T-helper 2 cell (primary cell): ENCODE measurements at places on chromosomes 3 and 15.

GRCh38 chr3:98912448-98912847 is 11.0 kb upstream of the DCBLD2 start:
- DNase-seq: no peak

DNA sequence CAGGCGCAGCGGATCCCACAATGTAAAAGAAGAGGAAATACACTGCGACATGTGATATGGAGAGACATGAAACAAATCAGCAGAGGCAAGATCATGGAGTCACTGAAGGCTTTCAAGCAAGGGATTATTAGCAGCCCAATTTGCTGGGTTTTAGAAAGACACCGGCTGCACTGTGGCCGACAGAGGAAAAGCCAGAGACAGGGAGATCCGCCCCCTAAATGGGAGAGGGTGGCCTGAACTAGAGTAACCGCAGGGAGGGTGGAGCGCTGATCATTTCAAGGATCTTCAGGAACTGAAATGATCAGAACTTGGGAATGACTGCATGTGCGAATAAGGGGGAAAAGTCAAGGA is 612 bp upstream of the C15orf40 start:
- DNase-seq: no peak

- DNase-seq: no peak
These were observed 37.1 kb downstream of the IL17RD start for GRCh38 chr3:57127891-57128518.

DNA sequence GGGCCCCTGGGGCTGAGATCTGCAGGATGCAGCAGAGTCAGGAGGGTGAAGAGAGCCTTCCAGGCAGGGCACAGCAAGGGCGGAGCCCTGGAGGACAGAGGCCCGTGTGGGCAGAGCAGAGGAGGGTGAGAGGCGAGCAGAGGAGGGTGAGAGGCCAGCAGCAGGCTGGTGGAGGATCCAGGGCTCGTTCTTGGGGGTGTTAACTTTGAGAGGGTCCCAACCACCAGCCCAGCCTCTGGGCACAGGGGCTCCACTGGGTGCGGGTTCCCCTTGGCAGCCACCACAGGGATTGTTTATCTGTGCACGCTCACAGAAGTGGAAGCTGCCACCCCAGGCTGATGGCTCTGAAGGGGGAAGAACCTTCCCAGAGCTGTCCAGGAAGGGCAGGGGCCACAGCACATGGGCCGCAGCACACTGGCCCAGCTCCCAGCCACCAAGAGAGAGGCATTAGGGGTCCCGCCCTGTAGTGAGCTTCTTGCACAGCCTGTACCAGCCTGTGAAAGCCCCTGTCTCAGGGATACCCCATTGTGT is 9.3 kb upstream of the PLXND1 start:
- DNase-seq: no peak

DNA sequence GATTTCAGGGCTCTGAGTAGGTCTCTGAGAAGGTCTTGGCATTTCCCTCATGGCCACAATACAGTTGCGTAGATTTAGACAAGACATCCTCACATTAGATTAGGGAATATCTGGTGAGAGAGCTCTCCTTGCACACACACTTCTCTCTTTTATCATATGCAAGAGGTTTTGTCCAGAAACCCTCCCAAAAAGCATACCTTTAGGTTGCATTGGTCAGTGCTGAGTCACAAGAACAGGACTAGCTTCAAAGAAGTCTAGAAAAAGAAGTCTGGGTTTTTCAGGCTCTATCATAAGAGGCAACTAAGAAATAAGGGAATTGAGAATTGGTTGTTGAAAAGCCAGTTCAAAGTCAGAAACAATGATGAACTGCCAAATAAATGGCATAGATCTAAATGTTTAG is 40.1 kb upstream of the MITF start:
- no peak for DNase-seq

GRCh38 chr3:13013566-13013965 is 59.7 kb downstream of the IQSEC1 start:
- no peak for DNase-seq

- DNase-seq: no peak
These were observed 4.2 kb upstream of the EFCAB12 start for GRCh38 chr3:129432671-129433070.

DNA sequence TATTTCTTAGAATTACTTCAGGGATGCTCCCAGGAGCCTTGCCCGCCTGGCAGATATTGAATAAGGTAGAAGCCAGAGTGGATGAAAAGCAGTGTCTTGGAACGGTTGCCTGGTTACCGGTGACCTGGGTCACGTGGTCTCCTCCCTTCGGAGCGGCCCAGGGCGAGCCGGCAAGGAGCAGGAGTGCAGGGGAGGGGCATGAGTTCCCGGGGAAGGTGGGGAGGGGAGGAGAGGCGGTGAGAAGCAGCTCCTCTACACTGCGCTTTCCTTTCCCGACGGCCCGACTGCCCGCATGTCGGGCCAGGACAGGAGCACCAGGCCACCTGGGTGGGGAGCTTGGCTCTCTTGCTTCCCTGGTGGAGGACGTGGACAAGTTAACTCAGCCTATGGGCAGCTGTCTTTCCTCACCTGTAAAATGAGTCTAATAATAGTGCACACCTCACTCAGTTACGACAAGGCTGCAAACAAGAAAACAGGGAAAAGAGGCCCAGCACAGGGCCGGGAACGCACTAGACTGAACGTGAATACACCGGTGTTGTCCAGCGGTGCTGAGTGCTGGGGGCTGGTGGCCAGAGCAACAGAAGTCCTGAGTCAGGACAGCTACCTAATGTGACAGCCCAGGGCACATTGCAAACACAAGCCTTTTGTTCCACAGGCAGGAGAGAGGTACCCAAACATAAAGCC is 198.3 kb downstream of the ADAMTS9 start:
- DNase-seq: no peak

DNA sequence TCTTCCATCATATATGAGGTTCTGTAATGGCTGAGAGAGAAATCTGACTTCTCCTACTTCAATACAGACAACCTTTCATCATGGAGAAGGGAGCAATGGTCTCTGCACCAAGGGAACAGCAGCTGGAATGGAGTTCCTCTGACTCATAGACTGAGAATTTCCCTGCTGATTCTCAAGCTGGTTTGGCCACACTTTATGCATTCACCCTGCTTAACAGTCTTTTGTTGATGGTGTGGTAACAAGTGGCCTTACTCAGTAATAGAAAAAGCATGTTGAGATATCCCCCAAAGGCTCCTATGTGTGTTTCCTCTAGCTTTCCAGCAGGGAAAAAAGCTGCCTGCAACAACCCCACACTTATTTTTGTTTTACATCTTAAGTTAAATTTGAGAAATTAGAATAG is 138.1 kb downstream of the GREM1 start:
- no peak for DNase-seq

DNA sequence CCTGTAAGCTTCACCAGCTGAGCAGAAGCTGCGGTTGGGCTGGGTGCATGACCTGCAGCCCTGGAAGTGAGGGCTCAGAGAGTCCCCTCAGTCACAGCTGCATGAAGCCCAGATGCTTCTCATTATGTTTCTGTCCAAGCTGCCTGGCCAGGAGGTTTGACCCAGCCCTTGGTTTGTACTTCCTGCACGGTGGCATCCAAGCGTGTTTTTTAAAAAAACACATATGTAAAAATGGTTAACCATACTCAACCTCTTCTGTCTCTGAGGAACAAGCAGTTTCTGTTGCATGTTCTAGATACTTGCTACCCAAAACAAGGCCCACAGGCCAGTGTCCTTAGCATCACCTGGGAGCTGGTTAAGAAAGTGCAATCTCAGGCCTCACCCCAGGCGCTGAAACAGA is 76.0 kb upstream of the ATP10A start:
- DNase-seq: no peak

GRCh38 chr3:154684021-154684420 is 254.0 kb upstream of the GPR149 start:
- no peak for DNase-seq

- no peak for DNase-seq
These were observed 101.2 kb upstream of the TP63 start for GRCh38 chr3:189529889-189530471.

DNA sequence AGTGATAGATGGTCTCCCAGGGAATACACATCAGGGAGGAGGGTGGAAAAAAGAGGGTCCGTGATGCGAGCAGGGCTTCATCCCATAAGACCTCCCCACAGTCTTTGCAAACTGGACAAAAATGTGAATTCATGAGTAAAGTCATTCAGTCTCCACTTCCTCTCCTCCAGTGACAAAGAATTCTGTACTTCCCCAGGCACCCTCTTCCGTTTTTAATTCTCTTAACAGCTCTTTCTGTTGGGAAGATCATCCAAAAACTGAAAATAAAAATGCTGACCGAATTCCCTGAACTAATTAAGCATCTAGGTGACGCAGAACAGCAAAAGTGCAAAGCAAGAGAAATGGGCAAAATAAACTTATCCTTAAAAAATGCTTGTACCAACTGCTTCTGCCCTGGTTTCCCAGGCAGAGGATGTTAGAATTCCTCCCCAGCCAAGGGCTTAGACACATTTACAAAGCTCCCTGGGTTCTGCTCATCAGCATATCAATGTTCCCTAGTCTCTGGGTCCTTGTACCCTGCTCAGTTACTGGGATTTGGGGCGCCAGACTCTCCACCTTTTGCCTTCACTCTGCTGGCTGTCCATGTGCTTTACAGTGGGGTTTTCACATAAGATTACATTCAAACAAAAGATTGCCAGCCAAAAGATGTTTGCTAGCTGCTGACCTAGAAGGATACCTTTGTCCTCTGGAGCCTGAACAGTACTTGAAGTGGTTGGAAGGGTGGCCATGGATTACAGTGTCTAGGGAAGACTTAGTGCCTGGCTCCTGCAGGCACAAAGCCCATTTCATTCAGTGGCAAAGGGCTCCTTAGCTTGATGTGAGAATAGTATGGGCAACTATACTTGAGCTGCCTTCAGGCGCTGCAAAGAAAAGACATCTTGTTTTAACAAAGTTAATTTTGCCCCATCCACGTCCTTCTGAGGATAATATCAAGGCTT is 69.4 kb downstream of the ARNT2 start:
- no peak for DNase-seq

DNA sequence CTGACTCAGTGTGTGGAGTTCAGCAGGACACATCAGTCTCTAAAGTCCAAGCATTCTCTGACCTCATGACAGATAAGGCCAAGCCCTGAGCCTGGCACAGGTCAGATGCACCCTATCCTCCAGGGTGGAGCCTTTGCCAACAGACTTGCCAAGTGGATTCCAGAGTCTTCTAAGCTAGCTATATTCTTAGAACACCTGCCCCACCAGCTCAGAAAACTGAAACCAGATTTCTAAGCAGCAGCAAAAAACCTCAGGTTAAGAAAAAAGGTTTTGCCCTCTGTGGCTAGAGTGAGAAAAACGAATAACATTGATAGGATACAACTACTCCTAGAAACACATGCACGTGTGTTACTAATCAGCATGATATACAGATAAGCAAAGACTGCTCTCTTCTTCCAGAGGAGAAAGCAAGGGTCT is 11.6 kb downstream of the RMDN3 start:
- no peak for DNase-seq

GRCh38 chr3:179181021-179181472 is 32.9 kb downstream of the PIK3CA start:
- no peak for DNase-seq

DNA sequence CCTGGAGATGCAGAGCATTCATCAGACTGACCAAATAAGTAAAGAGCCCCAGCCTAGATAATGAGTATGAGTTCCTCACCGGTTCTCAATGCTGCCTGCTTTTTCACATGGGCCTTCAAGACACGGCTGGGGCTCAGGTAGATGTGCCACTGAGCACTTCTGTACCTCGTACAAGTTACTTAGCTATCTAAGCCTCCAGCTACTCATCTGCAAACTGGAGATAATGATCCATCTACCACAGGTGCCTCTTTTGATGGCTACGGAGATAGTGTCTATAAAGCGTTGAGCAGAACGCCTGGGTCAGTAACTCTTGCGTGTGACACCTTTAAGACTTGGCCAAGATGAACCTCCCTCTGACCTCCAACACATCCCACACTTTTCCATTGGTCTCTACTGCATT is 56.3 kb downstream of the CCR4 start:
- peak; percentile 40 for DNase-seq

- no peak for DNase-seq
These were observed 41.3 kb downstream of the CDAN1 start for GRCh38 chr15:42695527-42696071.

DNA sequence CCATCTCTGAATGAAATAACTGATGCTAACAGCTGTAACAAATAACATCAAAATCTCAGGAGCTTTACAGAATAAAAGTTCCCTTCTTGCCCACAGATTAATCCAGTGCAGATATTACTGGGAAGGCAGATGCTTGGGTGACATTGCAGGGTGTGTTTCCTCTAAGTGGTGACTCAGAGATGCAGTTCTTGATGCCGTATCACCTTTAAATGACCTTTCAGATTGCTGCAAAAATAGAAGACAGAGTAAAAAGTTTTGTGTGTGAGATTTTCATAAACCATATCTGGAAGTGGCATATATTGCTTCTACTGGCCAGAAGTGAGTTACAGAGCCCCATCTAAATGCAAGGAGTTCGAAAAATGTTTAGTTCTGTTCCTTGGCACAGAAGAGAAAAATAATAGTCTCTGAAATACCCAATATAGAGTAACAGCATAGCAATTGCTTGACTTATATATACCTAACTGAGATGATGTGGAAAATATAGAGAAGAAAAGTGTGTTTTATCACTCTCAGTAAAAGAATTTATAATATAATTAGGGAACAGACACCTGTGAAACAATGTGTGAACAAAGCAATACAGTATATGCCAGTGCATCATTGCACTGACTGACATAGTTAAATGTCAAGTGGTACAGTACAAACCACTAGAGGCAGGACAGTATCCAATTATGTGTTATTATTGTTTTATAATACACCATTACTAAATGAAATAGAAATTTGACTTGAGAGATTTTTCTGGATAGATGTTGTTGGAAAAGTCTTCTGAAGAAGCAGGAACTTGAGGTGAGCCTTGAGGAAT is 430.7 kb upstream of the CBLB start:
- DNase-seq: no peak

DNA sequence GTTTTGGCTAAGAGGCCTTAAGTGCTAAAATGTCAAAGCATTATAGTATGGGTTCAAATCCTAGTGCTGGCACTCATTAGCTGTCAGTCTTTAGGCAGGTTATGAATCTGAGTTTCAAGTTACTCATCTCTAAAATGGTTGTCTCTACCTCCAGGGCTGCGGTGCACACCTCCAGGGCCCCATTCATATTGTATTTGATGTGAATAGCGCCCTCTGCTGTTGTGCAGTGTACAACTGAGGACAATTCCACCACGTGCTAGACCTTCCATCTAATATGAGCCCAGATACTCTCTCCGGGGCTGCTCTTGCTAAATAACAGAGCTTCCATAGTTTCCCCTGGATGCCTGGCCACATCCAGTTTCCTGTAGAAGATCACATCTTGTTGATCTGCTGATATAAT is 54.3 kb downstream of the OXNAD1 start:
- DNase-seq: no peak

DNA sequence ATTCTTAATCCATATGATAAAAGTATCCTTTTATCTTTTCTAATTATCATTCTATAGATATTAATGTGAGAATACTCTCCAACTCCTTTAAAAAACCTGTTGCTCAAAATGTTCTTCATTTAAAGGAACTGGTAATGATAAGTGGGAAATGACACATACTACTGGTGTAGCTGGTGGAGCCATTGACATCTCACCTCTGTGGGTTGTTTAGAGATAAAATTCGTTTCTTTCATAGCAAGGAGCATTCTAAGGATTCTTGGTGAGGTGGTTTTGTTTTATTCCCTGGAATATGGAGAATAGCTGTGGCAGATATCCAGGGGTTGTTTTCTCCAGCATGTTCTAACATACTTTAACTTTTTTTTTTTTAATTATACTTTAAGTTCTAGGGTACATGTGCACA is 299.8 kb upstream of the THBS1 start:
- DNase-seq: no peak
